ENCODE measurements at places on chromosomes 3 and 15.

DNA sequence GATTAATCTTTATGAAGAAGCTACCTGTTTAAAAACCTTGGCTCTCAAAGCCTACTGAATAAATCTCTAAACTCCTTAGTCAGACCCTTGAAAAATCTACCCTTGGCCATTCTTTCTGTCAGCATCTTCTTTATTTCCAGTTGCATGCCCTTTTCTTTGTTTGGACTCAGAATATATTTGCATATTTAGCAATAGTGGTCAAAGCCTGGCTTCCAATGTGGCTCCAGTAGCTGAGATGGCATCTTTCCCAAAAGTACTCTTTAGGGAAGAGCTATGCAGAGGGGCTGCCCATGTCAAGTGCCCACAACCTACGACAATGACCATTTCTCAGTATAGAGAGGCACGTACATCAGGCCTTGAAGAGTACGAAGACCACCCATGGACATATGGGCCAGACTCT, 47.2 kb downstream of the TLNRD1 start:
- no peak for DNase-seq

DNA sequence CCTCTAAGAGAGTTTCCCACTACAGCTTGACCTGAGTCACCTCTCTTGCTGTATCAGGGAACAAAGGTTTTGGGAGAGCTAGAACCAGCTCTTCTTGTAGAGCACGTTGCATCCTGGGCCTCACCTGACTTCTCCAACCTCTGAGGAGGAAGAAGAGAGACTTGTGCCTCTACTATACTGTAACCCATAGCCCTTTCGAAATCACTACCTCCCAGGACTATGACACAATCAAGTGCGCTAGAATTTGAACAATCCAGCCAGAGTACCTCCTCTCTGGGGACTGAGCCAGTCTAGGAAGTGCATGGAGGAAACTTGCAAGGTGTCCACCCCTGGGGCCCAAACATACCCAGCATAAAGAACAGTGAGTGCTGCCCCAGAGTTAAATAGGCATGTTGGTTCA, 192.8 kb upstream of the BHLHE40 start:
- DNase-seq: no peak

GRCh38 chr15:39453620-39454019, 127.3 kb upstream of the THBS1 start:
- no peak for DNase-seq

DNA sequence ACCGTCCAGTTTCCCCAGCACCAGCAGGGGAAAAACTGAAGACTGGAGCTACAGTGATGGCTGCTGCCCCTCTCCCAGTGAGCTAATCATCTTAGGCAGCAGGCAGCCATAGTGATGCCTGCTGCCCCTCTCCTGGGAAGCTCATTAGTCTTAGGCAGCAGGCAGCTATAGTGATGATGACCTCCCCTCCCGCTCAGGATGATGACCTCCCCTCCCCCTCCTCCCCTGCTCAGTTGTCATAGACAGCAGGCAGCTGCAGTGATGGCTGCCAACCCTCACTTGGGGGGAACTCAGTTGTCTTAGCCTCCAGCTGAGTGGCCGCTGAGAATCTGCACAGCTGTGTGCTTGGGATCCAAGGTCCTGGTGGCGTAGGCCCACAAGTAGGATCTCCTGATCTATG, 80.9 kb upstream of the MANF start:
- no peak for DNase-seq

DNA sequence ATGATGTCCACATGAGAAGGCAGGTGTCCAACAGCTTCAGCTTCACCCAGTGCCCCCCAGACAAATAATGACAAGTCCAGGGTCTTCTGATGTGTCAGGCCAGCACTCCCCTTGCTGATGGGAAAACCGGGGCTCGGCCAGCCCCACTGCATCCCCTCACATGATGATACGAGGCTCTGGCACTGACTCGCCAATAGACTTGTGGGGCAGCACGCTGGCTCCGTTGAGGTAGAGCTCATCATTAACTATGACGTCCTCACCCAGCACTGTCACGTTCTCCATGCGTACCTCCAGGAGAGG, 2.1 kb upstream of the AMIGO3 start:
- no peak for DNase-seq

DNA sequence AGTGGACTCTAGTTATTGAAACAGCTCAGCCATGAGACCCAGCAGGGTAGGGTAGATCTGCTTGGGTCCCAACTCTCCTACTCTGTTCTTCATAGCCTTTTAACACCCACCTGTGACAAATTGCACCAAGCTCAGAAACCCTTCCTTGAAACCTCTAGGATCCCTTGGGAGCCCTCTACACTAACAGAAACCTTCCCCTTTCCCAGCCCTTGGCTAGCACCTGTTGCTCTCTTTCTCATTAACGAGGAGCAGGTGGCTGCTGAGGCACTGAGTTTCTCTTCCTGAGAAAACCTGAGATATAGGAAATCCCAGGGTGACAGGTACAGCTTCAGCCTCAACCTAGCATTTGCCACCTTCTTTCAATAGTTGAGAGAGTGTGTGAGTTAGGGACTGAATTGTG, 88.3 kb upstream of the CLSTN2 start:
- no peak for DNase-seq

GRCh38 chr3:72604328-72604727, 243.9 kb downstream of the SHQ1 start:
- DNase-seq: no peak

DNA sequence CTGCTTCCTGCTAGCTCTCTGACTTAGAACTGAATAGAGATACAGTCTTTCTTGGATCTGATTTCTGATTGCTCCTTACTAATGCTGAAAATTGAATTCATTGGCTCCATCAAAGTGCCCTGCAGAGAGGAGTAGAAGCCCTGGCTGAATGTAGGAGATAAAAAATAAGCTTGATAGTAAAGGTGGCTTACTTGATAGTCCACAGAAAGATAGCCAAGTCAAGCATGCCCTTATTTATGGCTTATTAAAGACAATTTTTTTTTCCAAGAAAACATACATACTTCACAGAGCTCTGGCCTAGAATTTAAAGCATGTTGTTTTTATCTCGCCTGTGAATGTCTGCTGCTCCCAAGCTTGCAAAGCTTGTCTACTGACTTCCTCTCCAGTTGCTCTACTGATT, 124.6 kb upstream of the CADPS start:
- no peak for DNase-seq

DNA sequence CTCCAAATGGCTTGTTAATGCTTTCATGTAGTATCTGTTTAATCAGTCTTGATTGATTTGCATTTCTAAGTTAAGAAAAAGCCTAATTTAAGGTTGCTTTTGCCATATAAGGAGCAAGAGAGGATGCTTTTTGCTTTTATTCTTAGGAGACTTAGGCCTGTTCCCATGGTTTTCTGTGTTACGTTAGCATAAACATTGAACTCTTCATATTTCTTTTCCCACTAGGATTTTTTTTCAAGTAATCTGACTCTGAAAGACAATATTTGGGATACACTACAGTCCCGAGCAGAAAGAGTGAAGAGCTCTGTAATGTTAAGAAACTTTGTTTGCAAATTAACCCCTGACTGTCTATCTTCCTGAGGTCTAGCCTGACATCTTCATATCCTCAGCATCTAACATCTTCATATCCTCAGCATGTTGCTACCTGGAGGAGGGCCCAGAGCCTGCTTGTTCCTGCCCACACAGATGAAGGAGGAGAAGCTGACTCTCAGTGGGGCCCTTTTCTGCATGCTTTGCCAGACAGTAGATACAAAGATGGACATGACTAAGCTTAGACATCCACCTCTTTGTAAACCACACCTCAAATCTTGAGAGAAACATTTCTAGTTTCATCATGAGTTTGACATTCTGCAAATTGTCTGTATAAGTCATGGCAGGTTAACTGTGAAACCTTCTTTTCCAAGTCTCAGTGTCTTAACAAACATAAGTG, 86.2 kb upstream of the COL6A5 start:
- DNase-seq: no peak

Measured in fibroblast of skin of right biceps (primary cell).